ENCODE measurements at places on chromosomes 12 and 14.
A peak's percentile ranks its signal among the peaks of the same experiment; 100 is the strongest.

DNA sequence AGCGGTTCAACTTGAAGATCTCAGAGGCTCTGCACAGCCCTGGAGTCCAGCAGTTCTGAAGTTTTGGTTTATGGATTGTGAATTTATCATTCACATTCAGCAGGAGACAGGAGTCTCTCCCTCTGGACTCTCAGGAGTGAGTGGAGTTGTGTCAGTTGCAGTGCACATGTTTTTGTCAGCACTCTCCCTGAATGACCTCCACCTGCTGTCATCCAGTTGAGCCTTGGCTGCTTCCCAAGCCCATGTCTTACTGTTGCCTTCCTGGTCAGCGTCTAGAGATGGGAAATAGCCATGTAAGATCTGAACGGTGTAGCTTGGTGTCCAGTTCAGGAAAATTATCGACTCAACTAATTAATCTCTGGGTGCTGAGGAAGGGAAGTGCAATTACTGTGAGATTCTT is 133.2 kb downstream of the PRKCH start:
- no peak for DNase-seq

- DNase-seq: no peak
Observed at GRCh38 chr12:64633011-64633939, 23.0 kb downstream of the RASSF3 start.

- peak; percentile 3 for DNase-seq
Observed at GRCh38 chr12:107990325-107990724, 138.8 kb upstream of the WSCD2 start.

GRCh38 chr12:108043286-108043685 is 85.8 kb upstream of the WSCD2 start:
- DNase-seq: no peak

GRCh38 chr14:39446131-39446744 is 14.0 kb upstream of the FBXO33 start:
- DNase-seq: no peak

- no peak for DNase-seq
Observed at GRCh38 chr12:105706321-105706972, 376.0 kb downstream of the C12orf75 start.

DNA sequence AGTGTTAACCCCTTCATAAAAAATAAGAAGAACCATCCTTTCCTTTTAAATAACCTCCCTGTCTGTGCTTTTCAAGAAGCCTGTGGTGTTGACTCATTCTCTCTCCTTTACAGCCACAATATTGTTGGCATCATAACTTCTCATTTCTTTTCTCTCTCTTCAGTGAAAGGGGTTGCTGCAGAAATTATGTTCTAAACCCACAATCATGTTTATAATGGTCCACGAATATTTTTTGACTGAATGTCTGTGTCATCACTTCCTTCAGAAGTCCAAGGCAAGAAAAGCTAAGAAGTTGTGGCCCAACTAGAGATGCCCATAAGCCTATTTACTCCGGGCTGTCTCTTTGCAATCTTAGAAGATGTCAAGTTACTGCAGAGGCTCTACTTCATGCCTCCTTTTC is 488.3 kb downstream of the APAF1 start:
- no peak for DNase-seq

- DNase-seq: no peak
Observed at GRCh38 chr14:36656687-36657398, 4.8 kb upstream of the PAX9 start.

DNA sequence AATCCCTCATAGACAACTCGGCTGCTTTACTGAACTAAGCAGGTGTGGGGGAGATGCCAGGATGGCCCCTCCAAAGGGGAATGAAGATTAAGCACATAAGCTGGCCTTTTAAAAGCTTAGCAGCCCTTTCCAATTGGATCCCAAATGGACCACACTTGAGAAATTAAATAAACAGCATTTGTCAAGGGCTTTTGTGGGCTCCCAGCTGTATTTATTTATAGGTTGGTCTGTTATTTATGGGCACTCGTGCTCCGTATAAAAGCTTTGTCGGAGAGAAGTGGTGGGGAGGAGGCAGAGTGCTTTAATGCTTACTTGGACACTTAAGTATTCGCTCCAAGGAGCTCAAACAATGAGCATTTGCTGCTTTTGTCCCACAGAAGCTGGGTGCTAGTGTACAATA is 580.2 kb downstream of the MED13L start:
- no peak for DNase-seq

GRCh38 chr12:16946704-16947103 is 340.7 kb upstream of the LMO3 start:
- DNase-seq: no peak

- no peak for DNase-seq
Observed at GRCh38 chr14:35932659-35933159, 106.6 kb downstream of the BRMS1L start.

- no peak for DNase-seq
Observed at GRCh38 chr14:32426586-32427388, 97.7 kb downstream of the AKAP6 start.

GRCh38 chr14:20723488-20723887 is 22.2 kb upstream of the EDDM3A start:
- DNase-seq: no peak

DNA sequence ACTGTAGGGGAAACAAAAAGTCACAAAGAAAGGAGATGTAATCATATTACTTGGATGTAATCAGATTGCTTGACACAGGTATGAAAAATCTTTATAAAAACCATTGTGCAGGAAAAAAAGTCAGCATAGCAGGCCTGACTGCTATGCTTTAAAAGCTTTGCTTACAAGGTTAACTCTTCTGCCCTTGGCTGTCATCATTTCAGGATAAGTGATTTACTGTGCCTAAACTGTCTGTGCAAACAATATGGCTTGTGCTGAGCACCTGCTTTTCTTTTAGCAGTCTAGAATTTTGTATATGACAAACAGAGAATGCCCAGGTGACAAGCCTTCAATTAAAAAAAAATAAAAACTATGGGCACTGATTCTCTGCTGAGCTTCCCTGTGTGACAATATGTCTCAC is 63.8 kb upstream of the PLEKHG7 start:
- DNase-seq: no peak

DNA sequence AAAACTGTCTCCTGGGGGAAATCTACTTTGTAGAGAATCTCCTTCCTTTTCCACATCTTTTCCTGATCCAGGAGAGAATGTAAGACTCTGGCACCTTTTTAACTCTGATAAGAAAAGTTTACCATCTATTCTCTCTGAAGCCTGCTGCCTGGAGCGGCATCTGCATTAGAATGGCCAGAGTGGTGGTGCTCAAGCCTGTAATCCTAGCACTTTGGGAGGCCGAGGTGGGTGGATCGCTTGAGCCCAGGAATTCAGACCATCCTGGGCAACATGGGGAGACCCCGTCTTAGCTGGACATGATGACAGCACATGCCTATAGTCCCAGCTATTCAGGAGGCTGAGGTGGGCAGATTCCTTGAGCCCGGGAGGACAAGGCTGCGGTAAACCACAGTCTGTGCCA is 1.4 kb upstream of the CHFR start:
- DNase-seq: no peak

- no peak for DNase-seq
Observed at GRCh38 chr12:28506271-28506670, 316.0 kb downstream of the CCDC91 start.

DNA sequence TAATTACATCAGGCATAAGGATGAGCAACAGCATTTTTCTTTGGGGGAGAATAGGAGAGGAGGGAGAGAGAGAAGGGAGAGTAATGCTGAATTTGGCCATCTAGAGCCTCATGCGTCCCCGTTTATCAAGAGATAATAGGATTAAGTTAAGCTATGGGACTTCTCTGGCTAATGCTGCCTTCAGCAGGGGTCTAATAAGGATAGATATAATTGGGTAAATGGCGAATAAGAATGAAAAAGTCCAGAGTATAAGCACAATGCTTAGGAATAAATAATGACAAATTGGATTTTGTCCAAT is 470.0 kb downstream of the EGLN3 start:
- DNase-seq: no peak

GRCh38 chr12:96907671-96908422 is 790 bp downstream of the NEDD1 start:
- no peak for DNase-seq

GRCh38 chr12:131208425-131208824 is 254.7 kb downstream of the ADGRD1 start:
- DNase-seq: peak; percentile 42

Data from naive thymus-derived CD8-positive, alpha-beta T cell (primary cell).